ENCODE measurements at places on chromosomes 1 and 21.
A peak's percentile ranks its signal among the peaks of the same experiment; 100 is the strongest.

GRCh38 chr1:156676820-156677615 lies at the start of gene NES:
NES (minus strand) TSS chr1:156677407; CDS start chr1:156677264, 143 bp downstream.
- DNase-seq = no peak

DNA sequence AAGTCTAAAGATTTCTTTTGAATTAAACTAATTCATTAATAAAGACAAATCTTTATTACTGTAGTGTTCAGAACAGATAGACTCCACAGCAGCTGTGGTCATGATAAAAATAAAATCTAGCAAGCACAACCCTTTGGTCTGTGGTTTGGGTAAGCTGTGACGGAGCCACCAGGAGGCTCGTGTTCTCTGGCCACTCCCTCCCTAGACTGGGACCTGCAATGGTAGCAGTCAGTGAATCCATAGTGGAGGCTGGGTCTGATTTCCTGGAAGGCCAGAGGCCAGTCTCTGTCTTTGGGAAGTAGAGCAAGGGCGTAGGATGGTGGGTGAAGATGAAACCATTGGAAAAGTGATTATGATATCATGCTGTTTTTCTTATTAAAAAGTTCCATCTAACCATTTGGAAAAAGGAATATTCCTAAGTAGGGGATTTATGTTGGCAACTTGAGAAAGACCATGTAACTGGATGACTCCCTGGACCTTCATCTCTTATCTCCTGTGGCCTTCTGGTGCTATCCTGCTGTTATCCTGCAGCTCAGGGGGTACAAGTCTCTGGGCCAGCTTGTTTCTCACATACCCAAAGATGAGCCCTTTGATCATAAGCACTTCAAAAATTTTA lies 39.0 kb downstream of the TENT5C start:
- DNase-seq = no peak

DNA sequence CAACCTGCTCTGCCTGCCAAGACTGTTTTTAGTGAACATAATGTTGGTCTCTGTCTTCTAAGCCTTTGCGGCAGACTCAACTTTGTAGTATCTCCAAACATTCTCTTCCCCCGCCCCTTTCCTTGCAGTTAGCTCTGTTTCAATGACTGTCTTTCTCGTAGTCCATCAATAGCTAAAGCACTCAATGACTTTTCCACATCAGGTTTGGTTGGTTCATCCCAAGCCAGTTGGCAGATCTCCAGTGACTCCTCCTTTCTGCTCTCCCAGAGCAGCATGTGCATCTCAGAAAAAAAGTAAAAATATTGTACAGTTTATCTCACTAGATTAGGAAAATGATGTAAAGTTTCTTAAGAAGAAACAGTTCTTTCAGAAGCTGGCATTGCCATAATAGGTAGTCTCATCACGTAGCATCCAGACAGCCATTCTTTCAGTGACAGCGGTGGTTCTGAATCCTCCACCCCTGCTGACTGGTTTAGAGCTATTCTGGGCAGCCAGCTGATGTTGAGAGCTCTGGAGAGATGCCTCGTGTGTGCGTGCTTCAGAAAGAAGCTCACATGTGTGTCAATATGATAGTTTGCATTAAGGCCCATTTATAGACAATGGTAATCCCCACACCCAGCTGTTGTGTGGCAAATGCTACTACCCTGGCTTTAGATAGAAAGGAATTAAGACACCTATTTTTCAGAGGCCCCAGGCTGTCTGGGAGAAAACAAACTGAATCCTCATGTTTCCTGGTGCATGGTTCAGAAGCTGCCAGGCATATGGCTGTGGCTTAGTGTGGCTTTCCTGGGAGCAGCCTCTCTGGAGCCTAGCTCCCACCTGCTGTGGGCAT lies 53.2 kb downstream of the CNN3 start:
- peak; percentile 83 for DNase-seq

- DNase-seq = no peak
Observed at GRCh38 chr1:212212906-212213305, 72.3 kb upstream of the PPP2R5A start.

GRCh38 chr1:23779826-23780371 lies 1.7 kb downstream of the PITHD1 start:
- no peak for DNase-seq

DNA sequence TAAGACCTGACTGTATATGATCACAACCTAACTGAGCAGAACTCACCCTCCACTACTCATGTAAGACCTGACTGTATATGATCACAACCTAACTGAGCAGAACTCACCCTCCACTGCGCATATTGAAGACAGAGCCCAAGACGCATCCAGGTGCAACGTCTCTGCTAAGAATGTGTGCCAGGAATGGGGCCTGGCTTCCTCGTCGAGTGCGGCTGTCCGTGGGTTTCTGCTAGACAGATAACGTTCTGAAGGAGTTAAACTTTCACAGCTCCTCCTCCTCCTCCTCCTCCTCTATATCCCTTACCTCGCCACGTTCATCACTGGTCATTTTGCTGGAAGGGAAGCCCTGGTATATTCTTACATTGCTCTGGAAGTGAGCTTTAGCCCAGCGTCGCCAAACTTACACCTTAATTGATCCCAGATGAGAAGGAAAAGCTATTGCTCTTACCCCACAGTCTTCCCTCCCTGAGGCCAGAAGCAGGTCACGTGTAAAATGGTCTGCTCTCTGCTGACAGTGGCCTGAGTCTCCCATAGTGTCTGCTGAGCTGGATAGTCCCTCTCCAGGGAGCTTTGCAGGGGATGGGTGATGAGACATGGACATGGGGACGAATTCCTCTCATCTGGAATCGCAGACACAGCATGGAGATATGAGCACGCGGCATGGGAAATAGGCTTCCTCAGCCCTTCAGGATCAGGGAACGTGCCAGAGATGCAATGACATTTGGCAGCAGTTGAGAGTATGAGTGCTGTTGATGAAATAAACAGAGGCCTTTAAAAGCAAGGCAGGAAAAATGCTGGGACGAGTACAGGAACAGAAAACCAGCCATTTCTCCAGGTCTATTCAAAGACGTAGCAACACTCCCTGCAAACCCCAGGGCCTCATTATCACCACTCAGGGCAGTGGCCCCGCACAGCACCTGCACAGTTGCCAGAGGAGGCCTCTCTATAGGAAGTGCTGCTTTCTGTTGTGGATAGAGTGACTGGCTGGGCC lies 528.1 kb downstream of the KIF26B start:
- DNase-seq = peak; percentile 84

- DNase-seq = peak; percentile 11
Observed at GRCh38 chr1:924656-925560, 1.2 kb downstream of the SAMD11 start.

- peak; percentile 40 for DNase-seq
Observed at GRCh38 chr1:43764581-43764980, 57.2 kb downstream of the ST3GAL3 start.

Measured in NCI-H1092 treated with DMSO at 0.1 percent for 48 hours (cell line).